T follicular helper cell (primary cell): ENCODE measurements at places on chromosomes 11 and 22.

DNA sequence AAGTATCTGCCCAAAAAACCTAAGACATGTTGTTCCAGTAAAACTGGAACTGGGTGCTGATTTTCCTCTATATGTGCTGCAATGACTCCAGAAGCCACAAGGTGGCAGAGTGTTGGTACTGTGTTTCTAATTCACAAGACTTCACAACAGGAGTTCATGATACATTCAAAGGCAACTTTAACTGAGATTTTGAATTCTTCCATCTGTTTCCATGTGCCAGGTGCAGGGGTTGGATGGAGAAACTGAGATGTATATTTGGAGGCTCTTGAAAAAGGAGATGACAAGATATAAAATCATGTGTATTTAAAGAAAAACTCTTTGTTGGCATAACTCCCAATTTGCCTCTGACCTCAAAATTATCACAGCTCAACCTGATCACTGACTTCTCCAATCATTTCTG, 1098.6 kb upstream of the CCDC90B start:
- no peak for DNase-seq

GRCh38 chr11:108975641-108976071, 310.8 kb downstream of the DDX10 start:
- DNase-seq, result no peak

GRCh38 chr11:3227568-3228444, 4.4 kb downstream of the MRGPRE start:
- no peak for DNase-seq

DNA sequence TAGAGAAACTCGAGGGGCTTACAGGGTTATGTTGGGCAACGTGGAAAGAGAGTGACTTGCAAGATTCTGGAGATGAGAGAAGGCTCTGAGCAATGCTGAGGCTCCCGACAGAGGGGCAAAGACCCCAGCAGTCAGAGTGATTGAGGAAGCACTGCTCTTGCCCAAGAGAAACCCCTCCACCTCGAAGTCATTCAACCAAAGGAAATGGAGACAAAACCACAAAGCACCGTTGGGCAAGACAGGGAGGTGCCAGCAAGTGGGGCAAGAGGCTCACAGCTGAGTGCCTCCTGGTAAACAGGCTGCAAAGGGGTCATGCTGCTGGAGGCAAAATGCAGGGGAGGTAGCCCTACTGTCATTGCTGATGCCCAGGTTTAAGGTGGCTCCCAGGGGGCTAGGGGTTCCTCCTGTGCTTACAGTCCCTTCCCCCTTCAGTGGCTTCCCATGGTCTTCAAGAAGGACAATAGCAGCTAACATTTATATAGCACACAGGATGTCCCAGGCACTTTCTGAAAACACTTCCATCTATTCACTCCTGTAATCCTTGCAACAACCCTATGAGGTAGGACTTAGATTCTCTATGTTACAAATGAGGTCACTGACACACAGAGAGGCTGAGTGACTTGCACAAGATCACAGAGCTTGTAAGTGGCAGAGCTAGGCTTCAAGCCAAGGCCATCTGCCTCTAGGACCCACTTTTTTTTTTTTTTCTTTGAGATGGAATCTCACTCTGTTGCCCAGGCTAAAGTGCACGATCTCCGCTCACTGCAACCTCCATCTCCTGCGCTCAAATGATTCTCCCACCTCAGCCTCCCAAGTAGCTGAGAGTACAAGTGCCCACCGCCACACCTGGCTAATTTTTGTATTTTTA, 18.1 kb upstream of the MYH9 start:
- DNase-seq, result no peak

DNA sequence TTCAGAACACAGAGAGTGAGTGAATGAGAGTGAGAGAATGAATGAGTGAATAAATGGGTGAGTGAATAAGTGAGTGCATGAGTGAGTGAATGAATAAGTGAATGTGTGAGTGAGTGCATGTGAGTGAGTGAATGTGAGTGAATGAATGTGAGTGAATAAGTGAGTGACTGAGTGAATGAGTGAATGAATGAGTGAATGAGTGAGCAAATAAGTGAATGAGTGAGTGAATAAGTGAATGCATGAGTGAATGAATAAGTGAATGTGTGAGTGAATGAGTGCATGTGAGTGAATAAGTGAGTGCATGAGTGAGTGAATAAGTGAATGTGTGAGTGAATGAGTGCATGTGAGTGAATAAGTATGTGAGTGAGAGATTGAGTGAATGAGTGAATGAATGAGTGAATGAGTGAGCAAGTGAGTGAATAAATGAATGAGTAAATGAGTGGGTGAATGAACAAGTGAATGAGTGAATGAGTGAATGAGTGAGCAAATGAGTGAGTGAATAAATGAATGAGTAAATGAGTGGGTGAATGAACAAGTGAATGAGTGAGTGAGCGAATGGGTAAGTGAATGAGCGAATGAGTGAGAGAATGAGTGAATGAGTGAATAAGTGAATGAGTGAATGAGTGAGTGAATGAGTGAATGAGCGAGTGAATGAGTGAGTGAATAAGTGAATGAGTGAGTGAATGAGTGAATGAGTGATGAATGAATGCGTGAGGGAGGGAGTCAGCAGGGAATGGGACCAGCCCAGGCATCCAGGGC, 21.3 kb upstream of the MUC5B start:
- no peak for DNase-seq

DNA sequence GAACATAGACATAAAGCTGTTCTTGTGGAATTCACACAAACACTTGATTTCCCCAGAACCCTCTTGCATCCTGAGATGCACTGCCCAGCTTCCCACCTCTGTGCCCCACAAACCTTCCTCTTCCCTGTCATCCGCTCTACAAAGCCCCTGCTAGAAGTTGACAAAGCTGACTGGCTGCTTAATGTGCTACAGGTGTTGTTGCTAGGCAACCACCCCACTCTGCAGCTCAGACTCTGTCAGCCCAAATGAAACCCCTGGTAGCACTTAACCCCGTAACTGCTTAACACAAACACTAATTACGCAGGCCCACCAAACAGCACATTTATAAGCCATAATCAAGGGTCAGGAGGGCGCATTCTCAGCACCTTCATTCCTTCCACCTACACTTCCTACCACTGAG, 172.0 kb upstream of the CADM1 start:
- no peak for DNase-seq

- DNase-seq, result no peak
Observed at GRCh38 chr11:88301488-88302140, 35.9 kb downstream of the CTSC start.

GRCh38 chr11:33682446-33682845, 18.2 kb downstream of the C11orf91 start:
- DNase-seq, result no peak

DNA sequence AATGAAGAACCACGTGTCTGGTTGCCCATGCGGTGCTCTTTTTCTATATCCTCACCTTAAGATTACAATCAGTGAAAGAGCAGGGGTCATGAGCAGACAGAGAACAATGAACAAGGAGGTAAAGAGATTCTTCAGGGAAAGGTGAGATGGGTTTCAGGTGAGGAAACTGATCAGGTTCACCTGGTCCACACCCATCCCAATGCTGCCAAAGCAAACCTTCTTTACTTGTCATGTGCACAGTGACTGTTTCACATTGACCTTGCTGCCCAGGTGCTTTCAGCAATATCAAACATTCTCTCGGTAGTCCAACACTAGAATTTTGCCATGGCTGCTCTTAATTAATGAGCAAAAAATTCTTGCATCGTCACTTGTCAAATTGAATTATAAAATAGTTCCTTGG, 24.5 kb upstream of the OR9Q2 start:
- no peak for DNase-seq
